Stimulated activated CD4-positive, alpha-beta T cell treated with anti-CD3 and anti-CD28 coated beads, Interleukin-15, amount 100 ng/mL, for 1 hour (primary cell): ENCODE measurements at places on chromosomes 1 and 21.

DNA sequence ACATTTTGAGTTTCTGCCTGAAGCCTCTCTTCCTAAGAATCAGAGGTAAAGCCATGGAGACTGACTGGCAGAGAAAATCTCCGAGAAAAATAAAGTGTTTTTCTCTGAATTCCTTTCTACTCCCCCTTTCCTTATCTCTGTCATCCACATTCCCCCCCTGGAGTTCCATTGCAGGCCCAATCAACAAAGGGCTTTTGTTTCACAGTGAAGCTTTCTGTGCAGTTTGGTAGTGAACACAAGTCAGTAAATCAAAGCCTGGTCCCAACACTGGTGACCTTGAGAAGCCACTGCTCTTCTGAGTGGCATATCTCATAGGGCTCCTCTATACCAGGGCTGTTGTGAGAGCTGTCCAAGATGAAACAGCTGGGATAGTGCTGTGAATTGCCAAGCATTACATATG is 228.4 kb downstream of the SEC16B start:
- DNase-seq, result no peak

DNA sequence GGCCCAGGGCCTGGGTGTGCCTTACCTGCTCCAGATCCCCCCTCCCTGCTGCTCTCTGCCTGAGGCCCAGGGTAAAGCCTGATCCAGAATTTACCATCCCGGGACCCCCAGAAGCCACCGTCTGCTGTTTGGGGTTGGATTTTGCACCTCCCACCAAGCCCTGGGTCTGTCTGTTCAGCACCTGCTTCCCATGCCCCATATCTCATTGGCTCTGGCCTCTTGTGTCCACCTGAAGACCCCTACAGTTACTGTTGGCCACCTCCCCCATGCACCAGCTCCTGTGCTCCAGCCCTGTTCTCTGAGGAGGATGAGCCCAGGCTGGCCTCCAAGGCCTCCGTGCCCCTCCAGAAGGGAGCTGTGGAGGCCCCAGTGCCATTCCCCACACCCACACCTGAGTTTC is 113.9 kb downstream of the GRIK3 start:
- DNase-seq, result no peak

DNA sequence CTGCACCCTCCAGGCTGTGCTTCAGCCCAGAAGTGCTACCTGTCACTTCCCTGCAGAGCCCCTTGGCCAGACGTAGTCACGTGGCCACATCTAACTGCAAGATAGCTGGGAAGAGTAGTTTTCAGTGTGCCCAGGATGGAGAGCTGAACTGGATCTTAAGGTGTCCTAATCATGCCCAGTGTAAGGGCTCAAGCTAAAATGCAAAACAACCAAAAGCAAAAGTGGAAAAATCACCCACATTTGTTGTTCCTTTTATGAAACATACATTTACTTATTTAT is 59.4 kb upstream of the ROR1 start:
- no peak for DNase-seq

- no peak for DNase-seq
Observed at GRCh38 chr1:203368624-203369451, 17.9 kb upstream of the FMOD start.

GRCh38 chr1:24805534-24806301 is 60.5 kb downstream of the CLIC4 start:
- no peak for DNase-seq

DNA sequence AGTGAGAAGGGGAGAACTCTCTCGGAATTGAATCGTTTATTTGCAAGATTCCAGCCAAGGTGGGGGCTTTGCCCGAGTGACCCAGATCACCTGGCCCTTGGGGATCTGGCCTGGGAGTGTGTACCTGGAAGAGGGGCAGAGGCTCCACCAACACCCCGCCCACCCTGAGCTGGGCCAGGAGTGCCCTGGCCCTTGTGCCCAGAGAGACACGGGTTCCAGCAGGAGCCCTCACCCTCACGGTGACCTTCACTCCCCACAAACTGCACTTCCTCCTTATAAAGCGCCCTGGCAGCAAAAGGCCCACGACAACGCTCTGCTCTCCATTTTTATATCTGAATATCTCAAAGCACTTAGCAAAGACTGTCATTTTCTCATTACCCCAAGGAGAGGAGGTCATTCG is 16.6 kb downstream of the CASZ1 start:
- DNase-seq, result no peak

DNA sequence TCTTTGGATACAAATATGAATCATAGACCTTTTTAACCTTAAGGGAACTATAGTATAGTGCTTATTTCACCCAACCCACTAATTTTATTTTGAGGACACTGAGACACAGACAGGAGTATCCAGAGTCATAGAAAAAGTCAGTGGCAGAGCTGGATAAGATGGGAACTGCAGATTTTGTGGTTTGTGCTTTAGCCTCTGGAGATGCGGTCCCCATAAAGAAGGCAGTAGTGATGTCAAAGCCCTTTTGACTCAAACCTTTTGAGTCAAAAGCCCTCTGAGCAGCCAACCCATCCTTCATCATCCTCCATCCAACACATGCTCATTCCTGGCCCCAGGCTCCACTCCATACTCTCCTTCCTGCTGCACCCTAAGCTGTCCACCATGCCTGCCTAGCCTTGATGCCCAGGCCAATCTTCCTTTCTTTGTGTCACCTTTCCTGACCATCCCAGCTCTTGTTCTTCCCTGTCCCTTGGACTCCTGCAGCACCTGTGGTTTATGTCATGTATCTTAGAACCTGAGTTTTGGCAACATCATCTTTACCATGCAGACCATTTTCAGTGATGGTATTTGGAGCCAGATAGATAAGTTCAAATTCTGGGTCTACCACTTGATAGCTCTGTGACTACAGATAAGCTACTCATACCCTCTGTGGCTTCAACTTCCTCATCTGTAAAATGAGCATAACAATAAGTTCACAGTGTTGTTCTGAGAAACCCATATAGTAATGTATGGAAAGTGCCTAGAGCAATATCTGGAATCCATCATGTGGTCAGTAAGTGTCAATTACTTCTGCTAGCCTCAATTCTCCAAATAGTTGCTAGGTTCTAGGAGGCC is 20.1 kb downstream of the SLAMF1 start:
- no peak for DNase-seq

GRCh38 chr1:214337511-214337910 is 56.6 kb downstream of the SMYD2 start:
- DNase-seq, result no peak

- no peak for DNase-seq
Observed at GRCh38 chr1:39104158-39105060, 78.3 kb downstream of the NDUFS5 start.

- DNase-seq, result no peak
Observed at GRCh38 chr1:232883992-232884661, 66.3 kb upstream of the NTPCR start.

DNA sequence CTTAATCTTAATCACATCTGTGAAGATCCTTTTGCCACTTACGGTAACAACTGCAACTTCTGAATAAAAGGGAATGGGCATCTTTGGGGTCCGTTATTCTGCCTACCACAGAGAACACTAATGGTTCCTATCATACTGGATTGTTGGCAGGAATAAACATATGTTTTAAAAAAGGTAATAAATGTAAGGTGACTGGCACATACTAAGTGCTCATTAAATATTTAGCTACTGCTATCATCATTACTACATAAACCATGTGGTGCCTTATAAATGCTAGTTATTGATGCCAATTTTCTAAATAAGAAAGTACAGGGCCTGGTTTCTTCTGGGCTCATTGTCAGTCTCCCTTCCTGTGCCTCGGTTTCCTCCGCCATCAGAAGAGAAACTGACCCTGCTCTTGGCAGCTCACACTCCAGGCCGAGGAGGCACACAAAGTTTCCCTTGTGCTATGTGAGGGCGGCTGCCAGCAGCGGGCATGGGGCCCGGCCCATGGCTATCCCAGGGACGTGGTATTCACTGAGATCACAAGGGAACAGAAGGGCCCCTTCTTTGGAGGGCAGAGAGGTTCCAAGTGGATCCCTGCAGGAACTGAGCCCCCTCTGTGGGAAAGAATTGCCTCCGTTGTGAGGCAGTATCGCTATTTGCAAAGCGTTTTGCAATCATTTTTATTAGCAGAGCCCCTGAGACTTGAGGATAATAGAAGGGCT is 26.2 kb downstream of the NAV1 start:
- no peak for DNase-seq

GRCh38 chr1:88357729-88358128 is 326.3 kb upstream of the PKN2 start:
- no peak for DNase-seq

- no peak for DNase-seq
Observed at GRCh38 chr1:41547781-41548560, 63.5 kb upstream of the EDN2 start.

DNA sequence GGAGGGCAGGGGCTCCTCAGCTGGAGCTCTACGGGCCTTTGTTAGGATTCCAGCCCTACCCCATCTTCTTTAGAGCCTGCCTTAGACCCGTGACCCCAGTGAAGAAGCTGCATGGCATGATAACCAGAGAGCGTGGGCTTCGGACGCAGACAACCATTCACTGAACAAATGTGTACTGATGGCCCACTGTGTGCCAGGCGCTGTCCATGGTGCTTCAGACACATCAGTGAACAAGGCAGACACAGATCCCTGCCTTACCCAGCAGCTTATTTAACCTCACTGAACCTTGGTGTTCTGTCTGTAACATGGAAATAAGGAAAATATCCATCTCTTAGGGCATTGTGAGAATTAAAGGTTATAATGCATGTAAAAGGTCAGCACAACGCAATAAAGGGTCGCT is 9.5 kb downstream of the CHIT1 start:
- no peak for DNase-seq

DNA sequence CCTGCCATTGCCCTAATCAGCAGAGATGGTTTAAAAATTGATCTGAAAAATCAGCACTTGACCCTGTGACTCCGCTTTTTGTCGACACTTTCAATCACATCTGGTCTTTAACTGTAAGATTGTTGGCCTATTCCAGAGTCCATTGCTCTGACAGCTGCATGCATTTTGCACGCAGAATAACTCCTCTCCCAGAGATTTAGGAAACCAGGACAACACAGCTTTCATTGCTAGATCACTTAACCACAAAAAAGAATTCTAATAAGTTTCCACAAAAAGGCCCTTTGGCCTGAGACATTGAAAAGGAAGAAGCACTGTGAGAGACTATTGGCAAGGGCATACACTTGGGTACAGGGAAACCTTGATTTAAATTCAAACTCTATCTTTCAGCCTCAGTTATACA is 373.1 kb downstream of the TGFB2 start:
- DNase-seq, result no peak

DNA sequence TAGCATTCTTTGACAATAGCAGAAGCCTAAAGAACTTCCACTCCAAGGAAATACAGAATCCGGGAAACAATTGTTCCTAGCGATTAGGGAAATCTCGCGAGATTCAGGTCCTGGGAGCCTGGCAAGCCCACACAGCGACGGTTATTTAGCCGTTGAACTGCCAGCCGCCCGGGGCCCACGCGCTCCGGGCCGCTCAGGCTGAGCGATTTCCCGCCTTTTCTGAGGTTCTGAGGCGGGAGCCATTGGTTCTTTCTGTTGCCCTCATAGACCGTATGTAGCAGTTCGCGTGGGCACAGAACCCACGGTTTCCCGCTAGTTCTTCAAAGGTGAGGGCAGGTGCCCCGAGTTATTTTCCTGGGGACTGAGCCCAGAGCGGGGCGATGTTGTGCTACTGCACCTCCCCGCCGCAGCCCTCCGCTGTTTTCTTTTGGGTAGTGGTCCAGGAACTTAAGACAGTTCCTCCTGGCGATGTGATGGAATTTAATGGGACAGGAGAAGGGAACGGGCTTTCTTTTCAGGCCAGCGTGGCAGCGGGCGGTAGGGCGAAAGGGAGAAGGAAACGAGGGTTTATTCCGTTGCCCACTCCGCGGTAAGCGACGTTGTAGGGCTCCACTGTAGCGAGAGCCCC is at the start of gene SYCP1:
Gene SYCP1 (plus strand): TSS at position 171 of the 628 bp plus-strand sequence. CDS start 602 bp downstream, outside the sequence.
- no peak for DNase-seq

- DNase-seq, result no peak
Observed at GRCh38 chr1:229596925-229597699, 28.8 kb downstream of the TAF5L start.
